ENCODE measurements at places on chromosomes 5 and 9.

DNA sequence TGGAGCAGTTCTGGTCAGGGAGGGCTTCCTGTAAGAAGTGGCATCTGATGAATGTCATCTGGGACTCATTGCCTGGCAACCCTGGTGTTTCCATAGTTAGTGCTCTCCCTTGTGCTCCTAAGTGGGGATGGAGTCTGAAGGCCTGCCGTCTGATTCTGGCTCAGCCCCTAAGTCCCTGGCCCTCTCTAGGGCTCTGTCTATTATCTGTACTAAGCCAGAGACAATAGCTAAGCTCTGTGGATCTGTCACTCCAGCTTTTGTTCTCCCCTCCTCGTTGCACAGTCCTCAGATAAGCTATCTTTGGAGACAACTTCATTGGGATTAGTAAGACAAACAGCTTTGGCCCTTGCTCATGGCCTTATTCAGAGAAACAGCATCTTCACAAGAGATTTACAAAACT, 30.6 kb upstream of the TTC1 start:
- no peak for DNase-seq

GRCh38 chr9:69605406-69605805, 66.8 kb downstream of the APBA1 start:
- no peak for DNase-seq

DNA sequence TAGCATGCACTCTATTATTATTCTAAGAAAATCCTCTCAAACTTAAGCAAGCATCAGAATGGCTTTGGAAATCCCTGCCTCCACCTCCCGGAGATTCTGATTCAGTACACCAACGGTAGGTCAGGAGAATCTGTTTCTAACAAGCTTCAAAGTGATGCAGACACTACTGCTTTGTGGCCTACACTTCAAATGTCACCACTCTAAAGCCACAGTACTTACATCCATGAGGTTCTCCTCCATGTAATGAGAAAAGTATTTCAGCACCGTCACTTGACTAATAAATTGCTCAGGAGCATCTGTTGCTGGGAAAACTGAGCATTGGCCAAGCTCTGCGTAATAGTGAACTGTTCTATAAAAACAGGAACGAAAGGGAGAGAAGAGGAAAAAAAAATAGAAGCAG, 4.8 kb downstream of the PLK2 start:
- no peak for DNase-seq

DNA sequence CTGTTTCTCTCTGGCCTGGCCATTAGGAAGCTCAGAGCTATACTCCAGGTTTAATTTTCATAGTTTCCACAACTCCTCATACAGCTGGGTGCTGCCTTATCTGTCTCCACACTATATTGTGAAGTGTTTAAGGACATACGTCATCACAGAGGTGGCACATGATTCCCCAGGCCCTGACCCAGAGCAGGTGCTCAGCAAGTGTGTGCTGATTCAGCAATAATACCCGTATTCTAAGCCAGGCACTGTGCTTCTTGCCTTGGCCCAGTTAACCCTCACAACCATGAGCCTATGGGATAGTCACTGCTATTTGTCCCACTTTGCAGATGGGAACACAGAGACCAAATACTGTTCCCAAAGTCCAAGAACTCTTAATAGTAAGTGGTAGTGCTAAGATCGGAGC, 93.5 kb upstream of the SMIM23 start:
- DNase-seq = no peak

All from AG04449 (cell line).